ENCODE measurements at places on chromosomes 5 and 9. TPM values are rescaled to one million over a fixed set of nuclear protein-coding genes. Genes with fewer than 3 reads are reported as not detected.

The SEMA6A gene
- total RNA-seq, result 24.0 TPM

The GSN gene
- total RNA-seq, result 843 TPM

The ZNF474 gene
- total RNA-seq, result 0.26 TPM

DNA sequence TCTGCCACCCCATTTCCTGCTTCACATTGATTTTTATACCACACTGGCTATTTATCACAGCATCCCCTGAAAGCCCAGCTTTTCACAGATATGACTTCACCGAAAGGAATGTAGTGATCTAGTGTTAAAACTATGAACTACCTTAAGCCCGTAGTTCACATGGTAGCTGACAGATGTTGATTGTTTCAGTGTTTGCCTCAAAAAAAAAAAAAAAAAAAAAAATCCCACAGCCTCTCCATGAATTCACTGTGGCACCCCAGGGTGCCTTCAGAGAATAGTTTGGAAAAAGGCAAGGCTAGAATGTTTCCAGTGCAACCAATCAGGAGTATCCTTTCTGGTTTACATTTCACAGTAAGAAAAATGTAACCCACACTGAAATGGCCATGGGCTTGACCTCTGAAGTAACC, 37.1 kb downstream of the GLIS3 start:
- DNase-seq, result no peak

DNA sequence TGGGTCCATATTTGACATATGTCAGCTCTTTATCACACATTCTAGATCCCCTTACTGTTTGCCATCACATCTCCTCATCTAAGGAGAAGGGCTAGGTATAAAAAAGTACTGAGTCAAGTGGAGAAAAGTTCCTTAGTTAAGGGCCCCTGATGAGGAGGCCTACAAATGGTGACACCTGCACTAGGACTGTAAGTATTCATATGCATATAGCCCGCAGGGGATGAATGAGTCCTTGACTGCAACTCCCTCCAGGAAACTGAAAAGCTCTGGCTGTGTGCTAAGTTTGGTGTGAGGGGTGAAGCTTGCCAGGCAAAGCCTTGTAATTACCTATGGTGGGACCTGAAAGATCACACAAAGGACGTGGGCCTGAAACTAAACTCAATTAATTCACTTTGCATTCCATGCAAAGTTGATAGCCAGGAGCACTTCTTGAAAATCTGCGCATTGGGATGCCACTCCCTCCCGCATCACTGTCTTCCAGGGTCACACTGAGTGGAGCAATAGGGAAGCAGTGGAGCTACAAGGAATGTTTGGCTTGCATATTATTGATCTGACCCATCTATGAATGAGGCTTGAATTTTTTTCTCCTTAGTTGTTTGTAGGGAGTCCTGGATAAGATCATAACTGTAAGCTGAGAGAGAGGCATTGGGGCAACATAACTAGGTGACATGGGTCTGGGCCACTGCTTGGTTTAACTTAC, 11.9 kb upstream of the EQTN start:
- no peak for DNase-seq

- no peak for DNase-seq
Measured at GRCh38 chr5:139600336-139600949, 39.3 kb downstream of the UBE2D2 start.

- DNase-seq, result no peak
Measured at GRCh38 chr5:120767178-120767820, 303.2 kb downstream of the PRR16 start.
